Activated effector memory CD4-positive, alpha-beta T cell treated with anti-CD3 and anti-CD28 coated beads, Interleukin-2, amount 50 U/mL, for 16 hours (primary cell): ENCODE measurements at places on chromosomes 3 and 15.
A peak's percentile ranks its signal among the peaks of the same experiment; 100 is the strongest.

GRCh38 chr3:6805236-6805635 is 55.7 kb upstream of the GRM7 start:
- DNase-seq: no peak

GRCh38 chr3:128316481-128316891 is 150.2 kb downstream of the DNAJB8 start:
- peak; percentile 85 for DNase-seq

DNA sequence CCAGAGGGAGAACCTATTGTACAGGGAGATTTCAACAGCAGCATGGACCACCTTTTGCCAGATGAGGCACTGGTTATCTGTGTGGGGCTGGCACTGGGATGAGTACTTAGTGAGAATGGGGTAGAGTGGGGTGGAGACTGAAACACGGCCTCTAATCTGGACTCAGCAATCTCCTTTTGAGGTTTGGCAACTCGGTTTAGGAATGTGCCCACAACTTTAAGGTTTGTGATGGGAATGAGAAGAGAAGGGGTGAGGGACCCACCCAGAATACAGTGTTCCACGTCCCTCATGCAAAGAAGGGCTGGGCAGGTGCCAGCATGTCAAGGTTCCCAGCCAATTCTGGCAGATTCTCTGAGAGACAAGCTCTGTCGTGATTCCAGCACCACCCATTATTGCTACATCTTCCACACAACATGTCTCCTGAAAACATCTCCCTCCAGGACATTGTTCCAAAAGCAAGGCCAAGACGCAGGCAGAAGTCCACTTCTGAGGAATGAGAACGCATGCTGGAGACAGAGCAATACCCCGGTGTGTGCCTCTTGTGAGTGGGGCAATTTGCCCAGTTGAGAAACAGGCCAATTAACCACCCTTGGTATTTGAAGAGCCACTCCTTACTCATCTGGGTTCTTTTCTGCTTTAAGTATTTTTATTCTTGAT is 37.5 kb upstream of the CCR4 start:
- DNase-seq: no peak

GRCh38 chr15:101091080-101092017 is 160.5 kb downstream of the CHSY1 start:
- no peak for DNase-seq

- no peak for DNase-seq
Observed at GRCh38 chr3:189496375-189497138, 134.6 kb upstream of the TP63 start.

- no peak for DNase-seq
Observed at GRCh38 chr3:120369037-120369467, 19.9 kb upstream of the LRRC58 start.

DNA sequence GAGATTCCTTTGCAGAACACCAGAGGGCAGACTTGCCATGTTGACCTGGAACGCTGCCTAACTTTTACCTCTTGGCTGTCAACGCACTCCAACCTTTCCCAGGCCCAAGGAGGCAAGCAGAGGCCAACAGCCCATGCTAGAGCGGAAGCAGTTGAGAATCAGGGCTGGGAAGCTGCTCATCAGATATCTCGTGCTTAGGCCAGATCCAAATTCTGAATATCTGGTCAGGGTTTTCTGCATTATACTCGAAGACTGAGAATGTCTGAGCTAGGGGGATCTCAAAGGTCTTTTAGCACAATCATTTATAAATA is 2.5 kb downstream of the XIRP1 start:
- DNase-seq: peak; percentile 81

DNA sequence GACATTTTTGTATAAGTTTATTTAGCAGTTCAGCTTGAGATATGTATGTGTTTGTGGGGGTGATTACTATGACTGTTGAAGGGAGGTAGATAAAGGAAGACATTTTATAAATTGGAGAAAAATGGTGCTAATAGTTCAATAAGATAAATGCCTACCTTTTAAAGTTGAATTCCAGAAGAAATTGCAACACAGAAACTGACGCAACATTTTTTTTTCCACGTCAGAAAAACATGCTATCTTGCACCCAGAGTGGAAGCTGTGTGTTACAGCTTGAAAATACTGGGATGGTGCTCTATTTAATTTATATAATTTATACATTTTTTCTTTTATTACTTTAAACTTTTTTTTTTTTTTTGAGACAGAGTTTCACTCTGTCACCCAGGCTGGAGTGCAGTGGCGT is 171.7 kb downstream of the WNT5A start:
- no peak for DNase-seq

GRCh38 chr15:22258398-22259150 is 178.2 kb downstream of the OR4M2 start:
- DNase-seq: peak; percentile 74

- peak; percentile 10 for DNase-seq
Observed at GRCh38 chr15:100759106-100759505, 120.5 kb upstream of the ALDH1A3 start.

DNA sequence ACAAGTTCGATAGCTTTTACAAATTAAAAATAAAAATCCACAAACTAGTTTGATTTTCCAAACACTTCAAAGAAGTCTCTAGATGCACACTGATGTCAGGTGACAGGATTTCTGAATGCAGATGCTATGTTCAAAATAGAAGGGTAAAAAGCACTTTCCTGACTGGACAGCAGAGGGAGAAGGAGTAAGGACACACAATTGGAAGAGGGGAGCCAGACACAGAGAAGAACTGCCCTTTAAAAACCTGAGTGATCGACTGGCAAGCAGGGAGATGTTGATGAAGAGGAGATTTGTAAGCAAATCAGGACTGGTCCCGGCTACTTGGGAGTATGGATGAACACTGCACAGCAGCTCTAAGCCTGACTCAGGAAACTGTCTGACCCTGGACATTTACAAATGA is 612.8 kb downstream of the MAGI1 start:
- DNase-seq: no peak

- no peak for DNase-seq
Observed at GRCh38 chr3:123949641-123950040, 11.4 kb downstream of the CCDC14 start.

DNA sequence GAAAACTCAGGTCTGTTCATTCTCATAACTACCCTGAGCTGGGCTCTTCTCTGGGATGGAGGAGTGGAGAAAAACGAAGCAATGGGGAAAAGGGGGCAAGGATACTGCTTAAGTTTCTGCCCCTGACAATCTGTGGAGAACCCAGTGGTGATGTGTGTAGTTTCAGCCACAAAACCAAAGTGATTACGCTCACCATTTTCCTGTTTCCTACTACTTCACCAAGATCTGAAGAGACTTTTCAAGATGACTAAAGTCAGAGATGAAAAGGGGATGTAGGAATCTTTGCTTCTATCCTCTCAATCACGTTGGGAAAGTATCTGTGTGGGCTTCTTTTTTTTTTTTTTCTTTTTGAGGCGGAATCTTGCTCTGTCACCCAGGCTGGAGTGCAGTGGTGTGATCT is 8.3 kb upstream of the UBE2E1 start:
- no peak for DNase-seq

DNA sequence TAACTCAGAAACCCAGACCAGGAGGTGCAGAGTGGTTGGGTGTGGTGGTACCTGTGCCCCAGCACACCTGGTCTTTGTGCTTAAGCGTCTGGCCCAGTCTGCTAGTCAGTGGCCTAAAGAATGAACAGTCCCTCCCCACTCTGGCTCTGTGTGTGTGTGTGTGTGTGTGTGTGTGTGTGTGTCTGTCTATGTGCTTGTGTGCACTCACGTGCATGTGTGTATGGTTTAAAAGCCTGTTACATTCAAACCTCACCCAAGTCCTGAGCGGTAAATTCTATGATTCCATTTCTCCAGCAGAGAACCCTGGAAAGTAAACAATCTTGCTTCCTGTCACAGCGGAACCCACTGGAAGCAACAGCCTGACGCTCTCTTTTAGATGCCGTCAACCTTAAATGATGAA is 34.2 kb downstream of the EDEM1 start:
- no peak for DNase-seq

GRCh38 chr3:32352563-32352962 is 39.1 kb upstream of the CMTM7 start:
- no peak for DNase-seq

- DNase-seq: no peak
Observed at GRCh38 chr3:137582484-137582883, 181.6 kb upstream of the SOX14 start.

DNA sequence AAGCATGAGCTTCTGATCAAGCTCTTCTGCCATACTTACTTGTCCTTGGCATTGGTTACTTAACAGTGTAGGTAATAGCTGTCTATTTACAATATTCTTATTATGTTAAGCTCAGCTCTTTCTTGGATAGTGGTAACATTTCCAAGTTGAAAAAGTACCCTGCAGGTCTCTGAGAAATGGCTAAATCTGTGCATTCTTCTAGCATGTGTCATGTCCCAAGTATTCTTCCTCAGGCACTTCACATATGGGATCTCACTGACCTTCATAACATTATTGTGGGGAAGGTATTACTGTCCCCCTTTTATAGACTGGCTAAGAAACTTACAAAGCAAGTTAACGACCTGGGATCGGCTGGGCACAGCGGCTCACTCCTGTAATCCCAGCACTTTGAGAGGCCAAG is 236.1 kb downstream of the RORA start:
- no peak for DNase-seq
